SJCRH30 (cell line): ENCODE measurements at places on chromosomes 16 and 17.

DNA sequence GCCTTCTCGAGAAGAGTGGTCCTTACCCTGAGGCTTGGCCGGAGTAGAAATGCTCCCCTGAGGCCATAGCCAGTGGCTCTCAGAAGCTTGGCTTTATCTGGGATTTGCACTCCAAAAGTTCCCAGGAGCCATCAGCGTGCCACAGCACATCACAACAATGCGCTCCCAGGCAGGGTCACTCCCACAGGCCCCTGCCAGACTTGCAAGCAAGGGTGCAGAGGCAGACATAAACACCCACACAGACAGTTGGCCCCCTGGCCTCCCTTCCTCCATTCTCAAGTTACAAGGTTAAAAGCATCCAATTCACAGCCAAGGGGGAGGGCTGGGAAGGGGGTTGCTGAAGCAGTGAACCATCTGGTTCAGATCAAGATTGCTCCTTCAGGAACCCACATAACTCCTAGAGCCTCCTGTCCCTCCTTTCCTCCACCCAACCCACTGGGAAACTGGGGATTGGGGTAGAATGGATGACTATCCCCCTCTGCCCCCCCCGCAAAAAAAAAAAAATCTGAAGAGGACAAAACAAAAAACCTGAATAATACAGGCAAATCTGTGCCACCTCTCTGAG is 1.8 kb downstream of the ST3GAL2 start:
- DNase-seq, result peak; percentile 84

DNA sequence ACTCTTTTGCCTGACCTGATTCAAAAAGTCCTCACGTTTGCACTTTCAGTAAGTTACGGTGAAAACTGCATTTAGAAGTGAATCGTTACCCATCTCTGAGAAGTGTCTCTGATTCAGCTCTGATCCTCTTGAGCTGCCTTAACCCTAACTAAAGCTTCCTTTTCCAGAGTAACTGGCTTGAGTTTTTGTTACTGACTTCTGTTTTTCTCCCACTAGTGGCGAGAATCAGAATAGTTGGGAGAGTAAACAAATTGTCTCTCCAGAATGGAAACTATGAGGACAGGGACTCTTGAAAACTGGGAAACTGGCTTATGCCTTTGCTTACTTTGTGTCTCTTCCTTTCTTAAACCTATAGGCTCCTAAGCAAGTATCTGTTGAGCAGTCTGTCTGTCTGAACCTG is 31.3 kb upstream of the KPNB1 start:
- DNase-seq, result no peak

- DNase-seq, result no peak
These were observed 36.7 kb downstream of the RBFOX3 start for GRCh38 chr17:79574108-79574507.

GRCh38 chr17:489758-490329 is 137.2 kb upstream of the RPH3AL start:
- peak; percentile 49 for DNase-seq

- DNase-seq, result peak; percentile 98
These were observed 596 bp downstream of the PROCA1 start for GRCh38 chr17:28710861-28711722.

DNA sequence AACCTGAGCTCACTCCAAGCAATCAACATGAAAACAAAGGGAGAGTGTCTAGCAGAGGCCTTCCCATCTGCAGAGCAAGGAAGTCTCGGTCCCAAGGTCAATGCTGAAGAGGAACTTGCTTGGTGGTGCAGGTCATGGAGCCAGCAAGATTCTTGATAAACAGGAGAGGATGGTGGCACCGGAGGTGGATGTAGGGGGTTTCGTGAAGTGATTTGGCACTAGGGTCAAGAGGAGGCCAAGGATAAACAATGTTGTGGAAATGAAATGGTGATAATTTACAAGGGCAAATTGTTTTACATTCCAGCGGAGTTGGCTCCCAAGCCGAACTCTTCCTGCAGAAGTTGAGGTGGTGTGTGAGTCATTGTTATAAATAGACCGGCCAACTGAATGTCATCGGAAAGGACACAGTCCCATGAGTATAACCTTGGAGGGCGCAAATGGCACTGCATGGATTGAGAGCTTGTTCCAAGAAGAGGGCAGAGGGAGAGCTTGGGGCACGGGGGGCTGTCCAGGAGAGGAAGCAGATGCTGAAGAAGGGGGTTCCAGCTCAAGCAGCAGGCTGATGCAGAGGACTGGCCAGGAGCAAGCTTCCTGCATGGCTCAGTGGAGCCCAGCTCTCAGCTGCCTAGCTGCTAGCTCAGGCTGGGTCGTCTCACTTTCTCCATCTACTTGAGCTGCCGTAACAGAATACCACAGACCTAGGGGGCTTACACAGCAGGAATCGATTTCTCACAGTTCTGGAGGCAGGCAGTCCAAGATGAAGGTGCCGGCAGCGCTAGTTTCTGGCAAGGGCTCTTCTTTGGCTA is 136.6 kb downstream of the COPRS start:
- DNase-seq, result no peak

DNA sequence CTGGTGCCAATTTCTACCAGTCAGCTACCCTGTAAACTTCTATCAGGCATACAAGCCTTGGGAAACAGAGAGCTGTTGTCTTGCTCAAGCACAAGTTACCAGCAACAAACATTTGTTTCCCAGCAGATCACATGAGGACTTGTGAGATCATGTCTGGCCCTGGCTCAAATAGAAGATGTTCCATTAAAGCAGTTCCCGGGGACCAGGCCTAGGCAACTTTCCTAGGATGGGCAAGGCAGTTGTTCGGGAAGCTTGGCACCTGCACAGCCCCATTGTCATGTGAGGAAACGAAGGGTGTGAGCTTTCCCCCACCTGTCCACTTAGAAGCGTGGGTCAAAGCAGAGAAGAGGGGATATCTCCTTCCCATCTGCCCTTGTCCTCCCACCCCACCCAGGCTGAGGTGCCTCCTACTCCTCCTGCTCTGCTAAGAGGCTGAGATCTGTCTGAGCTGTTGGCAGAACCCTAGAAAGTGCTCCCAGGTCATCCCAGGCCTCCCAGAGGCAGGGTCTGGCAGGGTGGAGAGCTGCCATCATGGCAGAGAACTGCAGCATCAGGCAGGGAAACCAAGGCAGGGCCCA is 11.2 kb upstream of the SLC47A2 start:
- DNase-seq, result no peak

- no peak for DNase-seq
These were observed 20.3 kb downstream of the SGF29 start for GRCh38 chr16:28573738-28574718.

DNA sequence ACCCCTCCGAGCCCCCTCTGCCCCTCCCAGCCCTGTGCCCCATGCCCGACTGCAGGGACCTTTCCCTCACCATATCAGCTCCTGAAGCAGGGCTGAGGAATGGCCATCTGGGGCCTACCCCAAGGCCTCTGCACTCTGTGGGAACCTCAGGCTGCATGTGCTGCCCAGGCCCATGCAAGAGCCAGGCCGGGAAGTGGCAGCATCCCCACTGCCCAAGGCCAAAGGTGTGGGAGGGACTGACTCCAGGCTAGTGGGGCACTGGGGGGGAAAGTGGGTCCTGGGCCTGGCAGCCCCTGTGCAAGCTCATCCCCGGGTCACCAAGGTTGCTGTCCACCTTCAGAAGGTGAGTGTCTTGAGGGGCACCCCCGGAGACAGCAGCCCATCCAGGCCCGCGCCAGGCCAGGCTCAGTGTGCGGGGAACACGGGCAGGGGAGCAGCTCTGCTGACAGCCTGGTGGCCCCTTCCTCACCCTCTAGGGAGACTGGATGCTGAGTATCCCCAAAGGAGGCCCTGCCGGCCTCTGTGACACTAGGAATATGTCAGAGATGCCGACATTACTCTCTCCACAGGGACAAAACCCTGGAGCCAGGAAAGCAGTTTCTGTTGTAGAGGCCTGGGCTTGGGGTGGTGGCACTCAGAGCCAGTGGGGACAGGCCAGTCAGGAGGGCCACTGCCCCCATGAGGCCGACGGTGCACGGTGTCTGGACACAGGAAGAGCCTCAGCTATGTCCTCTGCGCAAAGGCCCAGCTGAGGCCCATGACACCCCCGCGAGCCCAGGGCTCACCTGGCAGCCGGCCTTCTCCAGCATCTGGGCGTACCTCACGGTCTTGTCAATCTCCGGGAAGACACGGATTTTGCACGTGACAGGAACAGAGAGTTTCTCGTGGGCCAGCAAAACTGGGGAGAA is 3.3 kb downstream of the DUS1L start:
- no peak for DNase-seq

DNA sequence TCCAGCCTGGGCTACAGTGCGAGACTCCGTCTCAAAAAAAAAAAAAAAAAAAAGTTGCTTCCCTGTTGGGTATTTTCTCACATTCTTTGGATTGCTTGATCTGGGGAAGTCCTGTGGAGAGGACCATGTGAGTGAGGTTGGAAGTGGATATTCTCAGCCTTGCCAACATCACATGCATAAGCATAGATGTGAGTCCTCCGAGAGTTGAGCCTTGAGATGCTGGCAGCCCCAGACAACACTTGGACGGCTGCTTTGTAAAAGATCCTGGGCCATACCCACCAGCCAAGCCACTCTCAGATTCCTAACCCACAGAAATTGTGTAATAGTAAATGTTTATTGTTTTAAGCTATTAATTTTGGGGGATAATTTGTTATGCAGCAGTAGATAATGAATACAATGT is 1570.0 kb upstream of the GOT2 start:
- DNase-seq, result no peak

DNA sequence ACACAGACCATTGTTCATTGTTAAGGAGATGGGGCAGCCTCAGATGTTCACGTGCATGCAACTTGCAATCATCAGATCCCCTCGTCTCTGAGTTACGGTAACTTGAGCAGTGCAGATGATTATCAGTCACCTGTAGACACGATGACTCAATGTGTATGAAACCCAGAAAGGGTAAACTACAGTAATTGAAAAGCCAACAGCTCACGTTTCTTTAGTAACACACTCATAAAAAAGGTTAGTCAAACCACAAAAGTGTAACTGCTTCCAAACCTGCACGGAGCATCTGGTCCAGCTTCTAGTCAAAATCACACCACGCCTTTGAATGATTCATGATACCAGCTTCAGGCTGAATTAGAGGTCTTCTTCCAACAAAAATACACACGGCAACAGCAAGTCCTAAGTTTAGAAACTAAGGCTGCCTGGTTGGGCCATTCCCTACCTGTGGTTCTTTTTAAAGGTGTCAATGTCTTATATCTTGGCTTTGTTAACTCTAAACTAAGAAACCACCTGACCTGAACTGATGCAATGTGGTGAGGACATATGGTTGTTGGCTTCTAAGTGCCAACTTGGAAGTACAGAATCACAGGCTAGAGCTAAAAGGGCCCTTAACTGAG is 32.3 kb downstream of the GRB7 start:
- DNase-seq, result no peak

GRCh38 chr17:51050291-51051033 is 70.2 kb downstream of the SPAG9 start:
- no peak for DNase-seq

- DNase-seq, result no peak
These were observed 148.3 kb downstream of the KATNIP start for GRCh38 chr16:27698266-27698665.
